ENCODE measurements at places on chromosomes 6 and 20.

DNA sequence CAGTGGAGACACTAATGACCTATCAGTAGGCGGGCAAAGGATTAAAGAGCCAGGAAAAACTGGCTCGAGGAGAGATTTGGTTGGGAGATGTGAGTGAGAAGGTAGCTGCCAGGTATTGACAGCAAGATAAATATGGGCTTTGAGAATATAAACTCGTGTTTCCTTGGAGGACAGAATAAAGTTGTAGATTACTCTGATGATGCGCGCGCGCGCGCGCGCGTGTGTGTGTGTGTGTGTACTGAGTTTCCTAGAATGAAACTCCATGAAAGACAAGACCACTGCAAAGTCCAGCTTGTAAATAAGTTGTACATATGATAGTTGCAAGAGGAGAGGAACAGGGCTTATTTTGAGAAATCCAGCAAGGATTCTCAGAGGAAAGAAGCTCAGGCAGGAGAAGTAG is 13.3 kb upstream of the TREM2 start:
- no peak for DNase-seq

GRCh38 chr6:109056661-109057060 is 38.0 kb downstream of the SESN1 start:
- DNase-seq = no peak

DNA sequence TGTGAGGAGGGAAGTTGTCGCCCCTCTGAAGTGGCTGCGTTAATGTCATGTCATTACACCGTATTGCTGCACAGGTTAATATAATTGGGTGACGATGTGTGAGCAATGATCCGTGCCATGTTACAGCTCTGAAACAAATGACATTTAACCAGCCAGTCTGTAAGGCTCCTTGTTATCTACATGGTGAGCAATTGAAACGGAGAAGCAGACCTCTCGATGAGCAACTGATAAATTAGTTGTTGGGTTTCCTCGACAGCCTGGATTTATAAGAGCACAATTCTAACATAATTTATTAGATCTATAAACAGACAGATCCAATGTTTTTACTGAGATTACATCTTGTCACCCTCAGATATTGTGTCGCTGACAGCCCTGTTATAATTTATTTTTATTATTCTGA is 49.9 kb upstream of the MAFB start:
- no peak for DNase-seq

GRCh38 chr6:150536835-150537234 is 62.9 kb upstream of the PLEKHG1 start:
- DNase-seq = no peak

DNA sequence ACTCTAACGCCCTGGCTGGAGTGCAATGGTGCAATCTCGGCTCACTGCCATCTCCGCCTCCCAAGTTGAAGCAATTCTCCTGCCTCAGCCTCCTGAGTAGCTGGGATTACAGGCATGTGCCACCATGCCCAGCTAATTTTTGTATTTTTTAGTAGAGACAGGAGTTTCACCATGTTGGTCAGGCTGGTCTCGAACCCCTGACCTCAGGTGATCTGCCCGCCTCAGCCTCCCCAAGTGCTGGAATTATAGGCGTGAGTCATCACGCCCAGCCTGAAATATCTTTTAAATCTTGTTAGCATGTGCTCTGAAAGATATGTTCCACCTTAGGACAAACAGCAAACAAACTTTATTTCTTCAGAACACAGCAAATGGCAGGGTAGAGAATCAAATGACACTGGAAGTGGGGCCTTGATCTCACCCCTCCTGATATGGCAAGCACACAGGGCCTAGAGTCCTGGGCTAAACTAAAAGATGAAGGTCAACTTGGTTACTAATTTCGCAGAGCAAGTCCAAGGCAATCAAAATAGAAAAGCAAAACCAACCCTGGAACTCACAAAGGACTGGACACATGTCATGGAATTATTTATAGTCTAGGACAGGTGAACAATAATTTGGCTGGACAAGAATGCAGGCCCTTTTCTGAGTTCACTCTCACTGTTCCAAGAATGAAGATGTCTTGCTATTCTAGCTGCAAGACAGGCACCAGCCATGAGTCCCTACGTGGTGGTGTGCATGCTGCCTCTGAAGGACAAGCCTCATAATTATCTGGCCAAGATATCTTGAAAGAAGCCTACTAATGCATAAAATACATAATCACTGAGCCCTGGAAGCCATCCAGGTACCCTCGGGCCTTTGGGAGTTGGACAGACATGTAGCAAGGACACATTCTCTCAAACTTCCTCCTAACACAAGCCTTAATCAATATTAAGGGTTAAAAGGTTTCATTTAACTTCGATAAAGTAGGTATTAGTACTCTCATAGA is 35.6 kb downstream of the B4GALT5 start:
- DNase-seq = no peak

DNA sequence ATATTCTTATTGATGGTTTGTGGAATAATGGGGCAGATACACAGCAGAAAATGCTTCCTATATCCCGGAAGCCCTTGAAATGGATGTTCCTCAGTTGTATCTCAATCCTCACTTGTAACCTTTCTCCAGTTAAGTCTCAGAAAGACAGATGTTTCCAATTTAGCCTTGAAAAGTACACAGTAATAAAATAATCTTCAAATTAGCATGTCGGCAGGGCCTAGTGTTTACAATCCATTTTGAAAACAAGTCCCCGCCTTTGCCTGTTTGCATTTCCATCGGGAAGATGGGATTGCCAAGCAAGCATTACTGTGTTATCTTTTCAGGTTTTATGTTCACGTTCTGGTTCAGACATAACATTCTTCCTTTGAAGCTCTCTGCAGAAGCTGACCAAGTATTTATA is 41.5 kb downstream of the SNRNP48 start:
- DNase-seq = no peak

GRCh38 chr6:2314641-2315040 is 69.2 kb upstream of the GMDS start:
- DNase-seq = no peak

- no peak for DNase-seq
These were observed 3.0 kb downstream of the TCEA2 start for GRCh38 chr20:64065974-64066343.

DNA sequence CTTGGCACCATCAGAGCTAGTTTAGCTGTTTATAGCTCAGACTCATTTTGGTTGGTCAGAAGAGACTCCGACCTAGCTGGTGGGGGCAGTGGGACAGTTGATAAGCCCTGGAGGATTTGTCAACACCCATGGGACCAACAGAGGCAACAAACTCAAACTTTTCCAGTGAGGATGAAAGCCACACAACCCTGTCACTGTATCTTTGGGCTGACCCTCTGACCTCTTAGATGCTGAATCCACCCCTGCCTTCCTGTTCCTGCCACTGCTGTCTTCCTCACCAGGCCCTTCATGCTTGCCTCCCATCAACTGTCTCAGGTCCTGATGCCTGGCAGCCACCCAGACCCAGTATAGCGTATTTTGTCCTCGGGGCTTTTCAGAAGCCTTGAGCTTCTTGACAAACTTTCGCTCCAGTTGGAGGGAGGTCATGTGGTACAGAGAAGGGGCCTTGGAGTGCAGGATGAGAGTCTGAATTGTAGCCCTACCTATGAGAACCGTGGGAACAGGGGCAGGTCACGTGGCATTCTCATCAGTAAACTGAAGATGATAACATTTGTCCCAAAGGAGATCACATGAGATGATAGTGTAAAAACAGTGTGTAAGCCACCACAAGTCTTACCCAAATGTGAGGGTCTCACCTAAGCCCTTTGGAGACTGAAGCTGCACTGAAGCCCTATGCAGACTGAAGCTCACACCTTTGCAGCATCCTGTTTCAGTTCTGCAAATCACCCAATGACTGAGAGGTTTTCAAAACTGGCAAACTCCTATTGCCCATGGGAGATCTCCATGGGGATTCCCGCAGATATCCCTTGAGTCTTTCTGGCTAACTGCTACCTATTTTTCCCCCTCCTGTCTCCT is 72.0 kb upstream of the F13A1 start:
- no peak for DNase-seq

DNA sequence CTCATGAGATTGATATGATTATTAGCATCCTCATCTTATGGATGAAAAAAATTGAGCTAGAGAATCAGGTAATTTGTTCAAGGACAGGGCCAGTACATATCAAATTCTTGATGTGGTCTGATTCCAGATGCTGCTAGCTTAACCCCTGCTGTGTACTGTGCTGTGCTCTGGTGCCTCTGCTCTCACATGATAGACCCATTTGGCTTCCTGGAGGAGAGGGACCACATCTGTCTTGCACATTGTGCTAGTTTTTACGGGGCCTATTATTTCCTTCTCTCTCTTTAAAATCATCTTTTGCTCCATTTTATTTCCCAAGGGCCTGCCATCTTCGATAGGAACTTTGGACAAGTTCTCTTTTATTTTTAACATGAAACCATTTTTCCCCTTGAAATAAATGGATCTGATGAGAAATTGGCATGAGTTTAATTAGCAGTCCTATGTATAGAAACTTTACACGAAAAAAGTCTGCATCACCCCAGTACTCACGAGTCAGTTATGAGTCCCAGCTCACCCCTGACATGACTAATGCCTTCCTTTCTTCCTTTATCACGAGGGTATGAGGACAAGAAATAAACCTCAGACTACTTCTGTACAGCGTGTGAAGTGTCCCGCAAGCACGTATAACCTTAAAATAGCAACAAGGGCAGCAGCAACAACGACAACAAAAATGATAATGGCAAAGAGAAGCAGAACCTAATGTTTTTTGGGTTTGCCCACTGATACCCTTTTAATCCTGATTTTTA is 26.5 kb downstream of the CD109 start:
- DNase-seq = no peak

DNA sequence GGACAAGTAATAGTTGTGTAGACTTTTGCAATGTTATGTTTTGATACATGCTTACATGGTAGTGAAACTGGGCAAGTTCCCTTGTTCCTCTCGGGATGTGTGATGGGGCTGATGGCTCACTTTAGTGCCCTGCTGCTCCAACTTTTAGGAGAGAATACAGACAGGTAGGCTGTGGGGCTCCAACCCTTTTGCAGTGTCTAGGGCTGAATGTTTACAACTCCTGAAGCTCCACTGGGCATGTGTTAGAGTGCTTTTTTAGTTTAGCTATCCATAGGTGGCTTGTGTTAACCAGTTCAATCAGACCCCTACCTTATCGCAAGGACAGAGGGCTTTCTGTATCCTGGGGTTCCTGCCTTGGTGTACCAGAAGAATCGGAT is 33.8 kb downstream of the SERPINB6 start:
- DNase-seq = no peak

- no peak for DNase-seq
These were observed 18.4 kb downstream of the STX16 start for GRCh38 chr20:58669287-58670006.

DNA sequence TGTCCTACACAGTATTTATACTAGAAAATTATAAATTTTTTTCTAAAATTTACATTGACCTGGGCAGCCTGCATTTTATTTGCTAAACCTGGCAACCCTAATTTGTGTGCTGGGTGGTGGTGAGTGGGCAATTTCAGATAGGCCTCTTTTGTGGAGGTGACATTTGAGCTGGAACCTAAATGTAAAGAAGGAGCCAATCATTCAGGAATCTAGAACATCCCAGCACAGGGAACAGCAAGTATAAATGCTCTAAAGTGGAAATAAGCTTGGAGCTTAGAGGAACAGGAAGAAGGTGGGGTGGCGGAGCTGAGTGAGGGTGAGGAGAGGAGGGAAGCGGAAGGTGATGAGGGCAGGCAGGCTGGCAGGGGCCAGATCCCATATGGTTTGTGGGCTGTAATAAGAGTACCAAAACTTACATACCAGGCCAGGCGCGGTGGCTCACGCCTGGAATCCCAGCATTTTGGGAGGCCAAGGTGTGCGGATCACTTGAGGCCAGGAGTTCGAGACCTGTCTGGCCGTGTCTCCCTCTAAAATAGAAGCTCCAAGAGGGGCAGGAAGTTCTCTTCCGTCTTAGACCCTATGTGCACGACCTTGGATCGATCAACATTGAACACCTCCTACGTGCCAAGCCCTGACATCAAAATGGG is 549 bp upstream of the CSE1L start:
- DNase-seq = no peak

GRCh38 chr6:50929323-50929722 is 110.7 kb downstream of the TFAP2B start:
- DNase-seq = no peak

DNA sequence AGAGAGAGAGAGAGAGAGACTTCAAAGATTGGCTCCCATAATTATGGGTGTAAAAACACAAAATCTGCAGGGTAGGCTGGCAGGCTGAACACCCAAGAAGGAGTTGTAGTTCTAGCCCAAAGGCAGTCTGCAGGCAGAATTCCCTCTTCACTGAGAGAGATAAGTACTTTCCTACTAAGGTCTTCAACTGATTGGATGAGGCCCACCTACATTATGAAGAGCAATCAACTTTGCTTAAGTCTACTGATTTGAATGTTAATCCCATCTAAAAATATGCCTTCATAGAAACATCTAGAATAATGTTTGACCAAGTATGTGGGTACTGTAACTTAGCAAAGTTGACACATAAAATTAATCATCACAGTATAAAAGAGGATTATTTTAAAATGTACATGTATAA is 949.7 kb downstream of the HACE1 start:
- no peak for DNase-seq

DNA sequence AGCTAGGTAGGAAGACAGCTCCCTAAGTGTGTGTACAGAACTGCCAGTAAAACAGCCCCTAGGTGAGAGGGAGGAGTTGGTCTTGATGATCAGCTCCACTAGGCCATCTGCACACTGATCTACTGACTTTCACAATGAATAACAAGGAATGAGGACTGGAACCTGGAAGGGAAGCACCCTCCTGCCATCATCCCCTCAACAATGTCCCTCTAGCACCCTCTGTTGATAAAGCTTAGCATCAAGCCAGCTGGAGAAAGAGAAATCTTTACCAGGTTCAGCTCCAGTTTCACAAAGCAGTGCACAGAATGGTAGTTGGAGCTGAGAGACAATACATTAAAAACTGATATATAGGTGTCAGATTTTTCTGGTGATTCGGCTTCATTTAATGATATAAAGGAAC is 57.2 kb upstream of the IRAK1BP1 start:
- DNase-seq = no peak

DNA sequence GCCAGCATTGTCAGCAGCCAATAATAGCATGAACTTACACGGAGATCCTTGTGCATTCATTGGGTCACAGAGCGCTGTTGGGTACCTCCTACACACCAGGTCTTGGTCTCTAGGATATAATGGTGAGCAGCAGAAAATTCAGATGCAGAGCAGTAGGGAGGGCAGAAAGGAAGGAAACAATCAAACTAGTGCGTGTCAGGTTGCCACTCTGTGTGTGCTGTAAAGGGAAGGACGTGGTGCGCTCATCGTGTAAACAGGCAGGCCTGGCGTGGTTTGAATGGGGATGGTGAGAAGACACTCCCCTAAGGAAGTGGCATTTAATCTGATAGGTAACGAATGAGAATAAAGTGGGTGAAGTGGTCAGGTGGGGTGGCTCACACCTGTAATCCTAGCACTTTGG is 336.4 kb downstream of the CDH26 start:
- no peak for DNase-seq

GRCh38 chr20:50274570-50275430 is 84.2 kb downstream of the CEBPB start:
- DNase-seq = no peak

GRCh38 chr6:139923964-139924475 is 549.6 kb upstream of the CITED2 start:
- no peak for DNase-seq

GRCh38 chr6:69880601-69881000 is 14.2 kb downstream of the COL19A1 start:
- DNase-seq = no peak

- no peak for DNase-seq
These were observed 10.5 kb downstream of the PIGT start for GRCh38 chr20:45426320-45427016.

GRCh38 chr6:70708448-70708847 is 40.8 kb downstream of the SMAP1 start:
- DNase-seq = no peak
